ENCODE measurements at places on chromosomes 3 and 15. TPM values are rescaled to one million over a fixed set of nuclear protein-coding genes. Genes with fewer than 3 reads are reported as not detected.
A peak's percentile ranks its signal among the peaks of the same experiment; 100 is the strongest.

Gene SOX2
- 0.13 TPM for total RNA-seq

DNA sequence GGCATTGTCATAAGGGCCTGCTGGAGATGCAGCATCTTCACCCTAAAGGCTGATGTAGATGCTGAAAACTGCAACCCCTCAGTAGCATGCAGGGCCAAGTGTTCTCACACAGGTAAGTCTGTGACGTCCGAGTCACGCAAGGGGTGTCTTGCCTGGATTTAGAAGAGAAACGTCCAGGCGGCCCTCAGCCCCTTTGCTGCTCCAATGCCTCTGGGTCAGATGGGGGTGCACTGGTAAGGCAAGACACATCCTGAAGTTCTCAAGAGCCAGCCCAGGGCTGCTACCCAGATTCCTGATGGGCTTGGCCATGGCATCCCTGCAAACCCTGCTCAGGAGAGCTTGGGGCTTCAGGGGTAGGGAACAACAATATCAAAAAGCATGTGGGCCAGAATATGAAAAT is 25.4 kb downstream of the ONECUT1 start:
- no peaks in the 10 kb centered on the region for H3K36me3 ChIP-seq
- no peak for DNase-seq
- H3K27ac ChIP-seq = no peak overlapping the region
- no peaks in the 10 kb centered on the region for H3K4me1 ChIP-seq
- no peak overlapping the region for H3K4me3 ChIP-seq

DNA sequence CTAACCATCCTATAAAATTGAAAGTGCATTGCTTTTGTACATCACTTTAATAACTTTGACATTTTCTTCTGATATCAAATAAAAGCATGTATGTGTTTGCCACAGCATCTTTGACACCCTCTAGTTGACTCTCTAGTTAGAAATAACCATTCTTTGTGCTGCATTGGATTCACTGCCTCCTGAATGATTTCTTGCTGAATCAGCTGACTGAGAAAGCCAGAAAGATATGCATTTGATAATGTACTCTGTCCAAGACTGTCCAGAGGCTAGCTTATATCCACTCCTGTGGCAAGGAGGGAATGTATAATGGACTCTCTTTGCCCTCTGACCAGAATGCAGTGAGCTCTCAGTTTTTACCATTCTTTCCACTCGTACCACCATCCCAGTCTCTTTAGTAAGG is 6.2 kb downstream of the RAB11A start:
- no peak overlapping the region for H3K4me3 ChIP-seq
- no peak overlapping the region for H3K27ac ChIP-seq
- H3K27me3 ChIP-seq = no peaks in the 10 kb centered on the region
- H3K4me1 ChIP-seq = no peaks in the 10 kb centered on the region
- peaks cover 20% of the 10 kb centered on the region for H3K36me3 ChIP-seq

DNA sequence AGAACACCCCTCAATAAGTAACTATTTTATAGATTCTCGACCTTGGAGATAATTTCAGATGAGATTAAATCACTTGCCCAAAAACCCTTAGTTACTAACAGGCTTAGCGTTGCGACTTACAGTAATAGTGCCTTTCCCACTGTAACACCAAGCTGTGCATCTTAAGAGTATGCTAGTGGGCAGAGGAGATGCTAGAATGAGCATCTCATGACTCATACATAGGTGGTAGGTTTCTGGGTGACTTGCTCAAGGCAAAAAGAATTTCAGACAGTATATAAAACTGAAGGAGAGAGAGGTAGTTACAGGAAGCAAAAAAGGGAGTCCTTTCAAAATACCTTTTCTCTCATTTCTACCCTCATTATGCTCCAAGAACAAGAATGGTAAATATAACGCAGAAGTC is 3.9 kb downstream of the KATNBL1 start:
- DNase-seq = no peak
- H3K4me3 ChIP-seq = no peak overlapping the region
- no peaks in the 10 kb centered on the region for H3K36me3 ChIP-seq
- H3K27ac ChIP-seq = no peak overlapping the region
- 0 out of 2 replicates have a peak, but pooled peaks cover 3% of the 10 kb centered on the region for H3K4me1 ChIP-seq

DNA sequence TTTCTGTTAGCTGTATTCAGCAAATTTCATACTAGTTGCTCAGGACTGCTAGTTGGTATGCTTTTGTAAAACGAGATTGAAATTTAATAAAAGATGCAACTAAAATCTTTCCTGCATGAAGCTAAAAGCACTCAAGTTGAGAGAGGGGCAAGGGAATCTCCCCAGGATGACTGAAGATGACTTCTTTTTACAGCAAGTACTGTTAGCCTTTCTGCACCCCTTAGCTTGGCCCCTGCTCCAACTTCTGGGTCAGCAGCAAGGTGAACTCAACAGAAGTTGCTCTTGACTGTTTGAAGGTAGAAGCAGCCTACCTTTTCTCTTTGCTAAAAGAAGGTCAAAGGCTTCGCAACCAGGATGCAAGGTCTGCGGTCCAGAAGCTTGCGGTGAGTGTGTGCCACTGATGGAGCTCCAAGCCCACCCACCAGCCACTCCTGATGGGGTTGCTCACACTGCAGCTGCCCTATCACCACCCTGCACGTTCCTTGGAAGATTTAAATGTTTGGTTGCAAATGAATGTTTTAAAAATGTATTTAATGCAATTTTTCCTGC is 32.5 kb downstream of the NME9 start:
- no peak overlapping the region for H3K27ac ChIP-seq
- no peak for DNase-seq
- H3K4me1 ChIP-seq = no peaks in the 10 kb centered on the region
- H3K36me3 ChIP-seq = peaks cover 1% of the 10 kb centered on the region
- H3K4me3 ChIP-seq = no peak overlapping the region

DNA sequence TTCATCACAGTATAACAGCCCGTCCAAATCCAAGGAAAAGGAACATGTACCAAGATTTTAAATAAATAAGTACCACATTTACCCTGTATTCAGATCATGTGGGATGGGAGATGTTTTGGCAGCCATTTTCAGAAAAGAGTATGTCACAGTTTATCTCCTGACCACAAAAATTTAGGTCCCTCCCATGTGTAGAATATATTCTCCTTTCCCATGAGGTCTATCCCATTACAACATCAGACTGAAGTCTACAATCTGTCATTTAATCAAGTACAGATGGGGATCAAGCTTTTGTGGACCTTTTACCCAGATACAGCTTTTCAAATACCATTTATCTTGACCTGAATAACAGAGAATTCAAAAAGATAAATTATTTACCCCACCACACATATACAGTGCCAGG is 444.5 kb downstream of the PLOD2 start:
- no peak overlapping the region for H3K4me3 ChIP-seq
- H3K27ac ChIP-seq = no peak overlapping the region
- H3K36me3 ChIP-seq = no peaks in the 10 kb centered on the region
- no peak for DNase-seq

- H3K4me3 ChIP-seq = no peak overlapping the region
- no peaks in the 10 kb centered on the region for H3K27me3 ChIP-seq
- no peak for DNase-seq
- no peaks in the 10 kb centered on the region for H3K36me3 ChIP-seq
Measured at GRCh38 chr3:149145356-149145755, 15.9 kb downstream of the HPS3 start.

- DNase-seq = no peak
- H3K4me3 ChIP-seq = no peak overlapping the region
- H3K27ac ChIP-seq = no peak overlapping the region
- peaks cover 3% of the 10 kb centered on the region for H3K27me3 ChIP-seq
Measured at GRCh38 chr3:128521715-128522114, 28.7 kb upstream of the GATA2 start.

Gene SOX14
- not detected for total RNA-seq

GRCh38 chr3:196412704-196413103 is 19.5 kb downstream of the UBXN7 start:
- H3K27ac ChIP-seq = peak overlapping the region; percentile 70
- H3K4me1 ChIP-seq = peaks cover 29% of the 10 kb centered on the region
- no peaks in the 10 kb centered on the region for H3K36me3 ChIP-seq
- no peaks in the 10 kb centered on the region for H3K27me3 ChIP-seq
- H3K4me3 ChIP-seq = peak overlapping the region; percentile 38

Gene ALPK3
- 0.05 TPM for total RNA-seq

Gene SYNPR
- total RNA-seq = not detected

DNA sequence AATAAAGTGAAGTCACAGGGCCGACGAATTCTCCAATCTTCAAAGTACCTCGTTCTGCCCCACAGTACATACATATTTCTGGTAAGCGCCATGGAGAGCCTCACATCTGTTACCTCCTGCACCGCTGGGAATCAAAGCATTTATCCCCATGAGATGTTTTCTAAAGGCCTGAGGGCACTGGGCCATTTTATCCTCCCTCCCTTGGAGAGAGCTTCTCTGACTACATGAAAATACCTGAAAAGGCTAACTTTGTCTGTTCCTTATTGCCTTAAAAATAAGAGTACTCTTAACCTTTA is 148.1 kb downstream of the RORA start:
- no peaks in the 10 kb centered on the region for H3K36me3 ChIP-seq
- peaks cover 4% of the 10 kb centered on the region for H3K4me1 ChIP-seq
- no peaks in the 10 kb centered on the region for H3K27me3 ChIP-seq

GRCh38 chr15:91927585-91927984 is 74.1 kb downstream of the SLCO3A1 start:
- no peak for DNase-seq
- no peaks in the 10 kb centered on the region for H3K36me3 ChIP-seq
- no peak overlapping the region for H3K4me3 ChIP-seq
- H3K4me1 ChIP-seq = no peaks in the 10 kb centered on the region

DNA sequence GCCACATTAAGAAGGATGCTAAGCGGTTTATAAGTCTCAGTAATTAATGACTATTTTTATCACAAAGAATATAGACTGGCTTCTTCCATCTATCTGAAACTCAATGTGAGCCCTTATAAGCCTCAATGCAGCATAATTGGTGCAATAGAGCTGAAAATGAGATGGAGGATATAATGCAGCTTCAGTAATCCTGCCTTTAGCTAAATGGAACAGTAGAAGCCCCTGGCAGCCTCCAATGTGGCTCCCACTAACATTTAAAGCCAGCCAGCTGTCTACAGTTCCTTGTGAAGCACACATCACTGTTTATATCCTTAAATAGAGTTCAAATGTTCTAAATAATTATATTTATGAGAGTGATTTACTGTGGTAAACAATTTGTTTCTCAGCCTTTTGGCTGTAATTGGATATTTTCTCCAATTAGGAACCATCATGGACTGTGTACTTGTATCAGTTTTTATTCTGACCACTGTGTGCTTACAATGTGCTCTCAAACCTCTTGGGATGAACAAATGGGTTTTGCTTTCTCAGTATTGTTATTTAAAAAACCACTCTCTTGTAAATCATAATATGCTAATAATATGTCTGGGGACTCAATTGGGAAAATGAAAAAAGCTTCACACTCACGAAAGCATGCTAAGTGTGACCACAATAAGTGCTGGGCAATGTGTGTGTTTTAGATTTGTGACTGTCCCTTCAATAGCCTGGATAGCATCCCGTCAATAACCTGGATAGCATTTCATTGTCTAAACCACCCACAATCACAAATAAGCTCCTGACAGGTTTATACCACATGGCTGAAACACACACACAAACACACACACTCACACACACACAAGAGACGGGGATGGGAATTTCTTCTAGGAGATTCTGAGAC is 366.6 kb downstream of the GBE1 start:
- H3K27me3 ChIP-seq = no peaks in the 10 kb centered on the region
- no peak overlapping the region for H3K27ac ChIP-seq
- H3K36me3 ChIP-seq = no peaks in the 10 kb centered on the region
- no peak overlapping the region for H3K4me3 ChIP-seq

DNA sequence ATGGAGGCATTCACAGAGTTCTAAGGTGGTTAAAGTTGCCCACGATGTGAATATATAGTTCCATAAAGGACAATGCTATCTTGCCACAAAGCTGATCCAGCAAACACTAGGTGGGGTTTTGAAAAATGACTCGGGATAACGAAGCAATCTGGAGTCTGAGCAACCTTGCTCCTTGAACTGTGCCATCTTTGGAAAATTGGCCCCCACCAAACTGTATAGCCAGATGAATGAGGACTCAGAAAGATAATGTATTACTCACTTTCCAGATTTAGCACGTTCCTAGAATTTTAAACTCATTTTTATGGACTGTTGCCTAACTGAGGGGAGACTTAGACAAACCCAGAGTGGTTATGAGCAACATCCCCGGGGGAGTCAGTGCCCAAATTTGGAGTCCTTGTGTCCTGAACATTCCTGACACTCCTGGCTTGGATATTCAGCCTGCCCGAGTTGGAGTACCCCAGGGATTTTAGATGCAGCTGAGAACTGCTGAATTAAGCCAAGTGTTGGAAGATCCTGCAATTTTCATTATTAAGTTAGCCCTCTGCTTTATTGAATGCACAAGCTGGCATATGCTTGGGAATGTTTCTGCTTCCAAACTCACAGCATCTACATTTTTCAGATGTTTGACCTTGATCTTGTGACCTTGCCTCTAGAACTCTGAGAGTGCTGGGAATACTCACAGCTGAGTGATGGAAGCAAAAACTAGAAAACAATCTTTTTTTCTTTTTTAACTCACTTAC is 8.8 kb upstream of the MAGI1 start:
- H3K36me3 ChIP-seq = no peaks in the 10 kb centered on the region
- DNase-seq = no peak
- no peaks in the 10 kb centered on the region for H3K27me3 ChIP-seq

Gene TGM4
- total RNA-seq = not detected

DNA sequence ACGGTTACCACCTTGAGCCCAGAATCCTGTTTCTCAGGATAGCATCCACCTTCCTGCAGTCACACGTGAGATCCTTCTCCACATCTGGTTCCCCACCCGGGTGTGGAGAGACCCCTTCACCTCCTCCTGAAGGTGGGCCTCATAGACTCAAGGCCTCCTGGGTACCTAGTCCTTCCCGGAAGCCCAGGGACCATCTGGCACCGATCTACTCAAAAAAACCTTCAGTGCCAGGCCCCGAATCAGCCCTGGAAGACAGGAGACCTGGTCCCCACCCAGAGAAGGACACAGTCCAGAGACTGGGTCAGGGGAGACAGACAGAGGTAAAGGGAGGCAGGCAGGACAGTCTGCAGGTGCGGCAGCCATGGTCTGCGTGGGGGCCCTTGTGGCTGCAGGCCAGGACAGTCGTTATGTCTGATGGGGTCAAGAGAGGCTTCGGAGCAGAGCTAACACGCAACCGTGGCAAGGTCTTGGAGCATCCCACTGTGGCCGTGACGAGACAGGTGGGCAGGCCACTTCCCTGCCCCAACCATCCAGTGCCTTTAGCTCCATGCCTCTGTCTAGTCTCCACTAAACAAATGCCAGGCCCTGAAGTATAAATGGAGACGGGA is 112.2 kb upstream of the ABHD17C start:
- no peak overlapping the region for H3K27ac ChIP-seq
- H3K27me3 ChIP-seq = no peaks in the 10 kb centered on the region
- no peak overlapping the region for H3K4me3 ChIP-seq
- no peaks in the 10 kb centered on the region for H3K36me3 ChIP-seq

Gene THRB
- total RNA-seq = not detected

Gene CCDC71
- 30.3 TPM for total RNA-seq

DNA sequence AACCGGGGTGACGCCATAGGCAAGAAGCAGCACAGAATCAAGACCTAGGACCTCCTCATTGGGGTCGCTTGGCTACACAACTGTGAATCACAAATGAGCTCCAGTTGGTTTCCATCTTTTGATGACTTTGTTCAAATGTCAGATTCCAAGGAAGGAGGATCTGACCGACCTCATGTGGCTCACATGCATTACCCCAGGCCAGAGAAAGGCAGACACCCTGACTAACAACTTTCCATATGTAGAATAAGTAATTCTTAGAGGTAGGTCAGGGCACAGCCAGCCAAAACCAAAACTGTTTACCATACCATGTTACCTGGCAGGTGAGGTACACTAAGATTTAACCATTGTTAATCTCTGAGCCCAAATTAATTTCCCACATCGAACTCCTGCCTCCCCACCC is 96.5 kb downstream of the CCNL1 start:
- H3K36me3 ChIP-seq = no peaks in the 10 kb centered on the region
- no peak for DNase-seq
- peaks cover 45% of the 10 kb centered on the region for H3K4me1 ChIP-seq
- no peak overlapping the region for H3K27ac ChIP-seq

Gene ACTC1
- total RNA-seq = not detected

Gene TP53BP1
- 26.7 TPM for total RNA-seq

Measured in GM12878 (cell line).